ENCODE measurements at places on chromosomes 1 and 21. TPM values are rescaled to one million over a fixed set of nuclear protein-coding genes. Genes with fewer than 3 reads are reported as not detected.

ENSA gene
- 373 TPM for total RNA-seq

TP73 gene
- 1.6 TPM for total RNA-seq

SLC37A1 gene
- total RNA-seq = 5.7 TPM

HSPA6 gene
- total RNA-seq = 0.04 TPM

ARL8A gene
- 55.1 TPM for total RNA-seq

RHCE gene
- 0.70 TPM for total RNA-seq

ADORA1 gene
- total RNA-seq = 5.7 TPM

RNU1-3 gene
- total RNA-seq = under 0.01 TPM

DNA sequence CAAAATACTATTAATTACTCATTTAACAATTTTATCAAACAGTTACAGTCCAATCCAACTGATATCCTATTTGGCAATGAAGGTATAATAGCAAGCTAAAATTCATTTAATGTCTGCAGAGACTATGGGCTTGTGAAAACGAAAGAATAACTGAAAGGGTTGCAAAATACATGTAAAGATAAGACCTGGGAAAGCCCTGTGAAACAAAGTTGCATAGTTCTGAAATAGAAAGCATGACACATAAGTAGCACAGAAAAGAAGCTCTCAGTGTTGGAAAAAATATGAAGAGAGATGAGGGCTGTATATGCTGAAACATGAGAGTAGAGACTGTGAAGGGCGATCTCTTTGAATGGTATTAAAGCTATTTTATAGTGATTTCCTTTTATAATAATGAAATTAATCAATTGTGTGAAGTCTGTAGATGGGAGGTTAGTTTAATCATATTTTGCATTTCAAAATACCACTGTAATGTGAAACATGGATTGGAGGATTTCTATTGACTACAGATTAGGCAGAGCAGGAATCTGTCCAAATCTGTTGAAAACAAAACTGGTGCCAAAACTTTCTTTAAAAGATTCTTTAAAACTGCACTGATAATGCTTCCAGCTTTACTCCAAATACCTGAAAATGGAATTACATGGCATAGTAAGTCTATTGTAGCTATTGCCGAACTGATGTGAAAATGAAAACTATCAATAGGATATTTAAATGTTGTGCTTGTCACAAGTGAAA lies 1518.9 kb upstream of the B3GALT2 start:
- no peak for DNase-seq

DNA sequence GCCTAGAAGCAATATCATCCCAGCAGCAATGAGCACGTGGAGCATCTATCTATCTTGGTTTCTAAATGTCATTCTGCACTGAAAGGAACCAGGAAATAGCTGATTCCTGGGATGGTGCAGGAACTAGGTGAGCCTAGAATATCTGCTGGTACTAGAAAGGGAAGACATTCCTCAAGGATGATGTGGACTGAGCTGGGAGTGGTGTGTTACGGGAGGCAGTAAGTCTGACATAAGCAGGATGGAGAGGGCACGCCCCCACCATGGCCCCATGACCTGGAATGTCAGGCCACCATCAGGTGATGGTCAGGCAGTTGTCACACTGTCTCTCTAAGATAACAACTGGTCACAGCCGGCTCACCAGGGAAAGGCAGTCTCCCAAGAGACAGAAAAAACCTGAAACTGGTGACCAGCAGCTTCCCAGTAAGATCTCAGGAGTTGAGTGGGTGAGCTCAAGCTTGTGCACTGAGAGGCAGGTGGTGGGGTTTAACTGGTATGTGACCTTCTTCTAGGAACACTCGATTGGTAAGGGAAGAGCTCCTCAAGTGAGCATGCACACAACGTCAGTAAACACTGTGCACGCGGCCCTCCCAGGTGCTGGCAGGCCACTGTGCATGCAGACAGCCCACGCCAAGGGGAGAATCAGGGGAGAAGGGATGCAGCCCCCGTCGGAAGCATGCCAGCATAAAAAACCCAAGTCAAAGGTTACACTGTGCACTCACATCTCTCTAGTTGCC lies 148.7 kb downstream of the ADSS2 start:
- DNase-seq = no peak

- DNase-seq = no peak
These were observed 23.2 kb downstream of the EDARADD start for GRCh38 chr1:236417336-236417735.

DNA sequence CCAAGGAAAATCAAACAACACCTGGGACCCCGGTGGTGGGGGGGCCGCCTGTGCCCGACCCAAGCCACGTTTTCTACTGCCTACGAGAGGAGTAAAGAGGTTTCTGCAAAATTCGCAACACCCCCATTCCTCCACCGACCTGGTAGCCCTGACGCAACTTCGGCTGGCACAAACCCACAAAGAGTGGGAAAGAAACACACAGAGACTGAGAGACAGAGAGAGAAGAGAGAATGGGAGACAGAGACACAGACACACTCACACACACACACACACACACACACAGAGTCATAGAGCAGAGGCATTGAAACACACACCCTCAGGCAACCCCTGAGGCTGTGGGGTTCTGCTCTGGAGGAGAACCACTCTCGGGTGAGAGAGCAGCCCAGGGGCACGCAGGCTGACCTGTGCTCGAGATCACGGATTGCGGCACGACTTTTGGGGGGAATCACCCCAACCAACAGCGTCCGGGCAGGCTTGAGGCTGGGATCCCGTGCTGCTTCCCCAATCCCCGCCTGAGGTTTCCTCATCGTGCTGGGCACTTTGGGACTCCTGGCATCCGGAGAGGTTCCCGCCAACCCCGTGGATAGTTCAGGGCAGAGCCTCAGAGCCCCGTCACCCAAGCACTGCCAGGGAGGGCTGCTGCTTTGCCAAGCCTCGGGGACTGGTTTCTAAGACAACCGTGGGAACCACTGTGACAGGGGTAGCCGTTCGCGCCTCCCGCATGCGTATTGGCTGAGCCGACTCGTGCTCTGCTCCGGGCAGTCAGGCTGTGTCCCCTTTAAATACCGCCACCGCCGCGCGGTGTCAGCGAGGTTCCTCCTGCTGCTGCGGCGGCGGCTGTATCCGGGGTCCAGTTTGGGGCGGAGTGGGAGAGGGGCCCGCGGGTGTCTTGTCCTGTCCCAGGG lies 682.4 kb upstream of the TPTE start:
- DNase-seq = peak; percentile 31

DNA sequence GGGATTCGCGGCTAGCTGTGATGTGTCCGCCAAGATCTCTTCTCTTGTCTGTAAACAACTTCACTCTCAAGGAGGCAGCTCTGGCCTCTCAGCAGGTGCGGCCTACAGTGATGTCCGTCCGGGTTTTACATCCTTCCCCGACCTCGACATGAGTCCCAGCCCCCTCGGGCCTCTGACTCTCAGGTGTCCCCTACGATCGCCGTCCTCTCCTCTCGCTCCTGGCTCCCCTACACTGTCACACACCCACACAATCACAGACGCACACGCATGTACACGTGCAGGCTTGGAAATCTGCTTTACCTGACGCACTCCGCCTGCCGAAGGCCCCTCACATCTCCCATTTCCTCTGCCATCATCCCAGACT lies 797 bp upstream of the RSPH1 start:
- peak; percentile 71 for DNase-seq

DNA sequence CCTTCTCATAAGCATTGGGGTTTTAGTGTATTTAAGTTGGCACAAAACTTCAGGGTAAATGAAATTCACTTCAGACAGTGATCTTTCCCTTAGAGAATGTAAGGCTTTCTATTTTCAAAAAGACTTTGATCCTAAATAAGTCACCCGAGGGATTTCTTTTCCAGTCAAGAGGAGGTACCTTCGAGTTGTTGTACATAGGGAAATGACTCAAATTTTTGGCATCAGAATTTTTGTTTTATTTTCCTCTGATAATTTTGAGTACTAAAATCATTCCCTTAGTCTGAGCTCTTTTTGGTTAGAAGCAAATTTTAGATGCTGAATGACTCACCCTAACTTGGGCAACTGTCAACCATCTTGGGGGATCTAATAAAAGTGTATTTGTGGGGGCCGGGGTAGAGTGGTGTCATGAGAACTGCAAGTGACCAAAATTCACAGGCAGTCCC lies 193.9 kb downstream of the DHRS3 start:
- no peak for DNase-seq

DNA sequence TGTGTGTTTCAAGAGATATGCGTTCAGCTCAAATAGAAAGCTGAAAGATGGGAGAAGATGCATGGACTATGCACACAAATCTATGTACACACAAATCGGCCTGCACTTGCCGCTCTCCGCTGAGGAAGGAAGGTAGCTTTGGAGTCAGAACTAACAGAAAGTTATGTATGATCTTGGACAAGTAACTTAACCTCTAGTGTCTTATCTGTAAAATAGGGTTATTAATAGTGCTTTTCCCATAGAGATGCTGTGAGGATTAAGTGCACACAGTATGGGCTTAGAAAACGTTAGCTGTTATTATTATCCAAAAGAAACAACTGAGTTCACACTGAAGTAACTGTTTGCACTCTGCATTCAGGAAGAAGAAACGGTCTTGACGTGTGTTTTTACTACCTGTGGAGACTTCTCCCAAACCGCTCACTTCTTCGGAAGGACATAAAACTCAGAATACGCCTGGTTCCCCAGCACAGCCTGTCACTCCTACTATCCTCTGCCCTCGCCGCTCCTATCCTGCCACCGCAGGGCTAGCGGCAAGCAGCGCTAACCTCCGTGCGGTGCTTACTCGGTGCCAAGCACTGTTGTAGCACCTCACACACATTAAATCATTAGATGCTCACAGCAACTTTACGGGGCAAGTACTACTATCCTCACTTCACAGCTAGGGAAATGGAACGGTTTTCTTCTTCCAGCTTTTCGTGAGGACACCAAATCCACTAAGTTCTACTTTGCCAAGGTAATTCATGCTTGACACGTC lies 1.3 kb downstream of the TGFBR3 start:
- peak; percentile 62 for DNase-seq

- DNase-seq = no peak
These were observed 93.6 kb downstream of the SIM2 start for GRCh38 chr21:36792505-36792967.

GRCh38 chr1:210571356-210572284 lies 242.9 kb downstream of the HHAT start:
- no peak for DNase-seq

DNA sequence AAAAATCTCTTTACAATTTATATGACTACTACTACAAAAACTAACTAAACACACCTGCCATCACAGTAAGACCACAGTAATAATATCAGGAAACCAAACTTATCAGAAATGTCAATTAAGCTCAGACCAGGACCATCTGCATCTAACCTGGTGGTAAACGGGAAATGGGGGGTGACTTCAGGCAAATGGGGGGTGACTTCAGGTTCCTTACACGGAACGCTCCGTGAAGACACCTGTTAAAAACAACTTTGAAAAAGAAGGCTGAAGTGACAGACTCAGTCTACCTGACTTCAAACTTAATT lies 15.8 kb downstream of the PRDM15 start:
- DNase-seq = no peak

GRCh38 chr1:121587777-121588176 lies 403.0 kb downstream of the SRGAP2C start:
- DNase-seq = no peak

GRCh38 chr1:246629030-246629429 lies 62.8 kb downstream of the CNST start:
- no peak for DNase-seq

All from H7 (cell line).